Activated CD4-positive, alpha-beta memory T cell treated with anti-CD3 and anti-CD28 coated beads, Interleukin-2, amount 10 ng/mL, durations not matched to agents 7 days and 5 days (primary cell): ENCODE measurements at places on chromosomes 1 and 21. TPM values are rescaled to one million over a fixed set of nuclear protein-coding genes. Genes with fewer than 3 reads are reported as not detected.
A peak's percentile ranks its signal among the peaks of the same experiment; 100 is the strongest.

DNA sequence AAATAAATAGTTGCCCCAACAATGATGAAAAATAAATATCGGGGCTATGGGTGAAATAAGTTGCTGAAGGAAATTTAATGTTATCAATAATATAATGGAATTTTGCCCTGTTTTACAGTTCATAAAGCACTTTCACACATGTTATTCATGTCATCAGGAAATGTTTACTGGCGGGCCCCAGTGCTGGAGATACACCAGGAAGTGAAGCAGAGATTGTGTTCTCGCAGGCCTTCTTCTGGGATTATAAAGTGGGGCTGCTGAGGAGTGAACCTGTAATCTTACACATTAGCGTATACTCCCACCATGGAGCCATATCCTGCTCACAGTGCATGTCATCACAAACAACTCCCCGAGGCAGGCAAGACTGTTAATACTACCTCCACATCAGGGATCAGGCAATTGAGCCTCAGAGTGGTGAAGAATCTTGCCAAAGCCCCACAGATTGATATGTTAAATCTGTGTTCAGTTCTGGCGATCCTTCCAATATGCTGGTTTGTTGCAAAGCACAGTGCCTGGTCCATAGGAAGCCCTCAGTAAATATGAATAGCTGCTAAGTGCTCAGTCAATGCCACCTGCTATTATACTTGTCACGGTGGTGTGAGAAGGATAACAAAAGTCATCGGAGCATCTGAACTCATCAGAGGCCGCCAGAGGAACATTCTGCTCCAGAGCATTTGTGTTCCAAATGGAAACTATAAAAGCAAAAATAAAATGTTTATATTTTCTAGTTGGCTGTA, 104.4 kb upstream of the UBE2U start:
- DNase-seq: no peak

- no peak for DNase-seq
Observed at GRCh38 chr1:13892671-13893325, 192.8 kb downstream of the PRDM2 start.

DNA sequence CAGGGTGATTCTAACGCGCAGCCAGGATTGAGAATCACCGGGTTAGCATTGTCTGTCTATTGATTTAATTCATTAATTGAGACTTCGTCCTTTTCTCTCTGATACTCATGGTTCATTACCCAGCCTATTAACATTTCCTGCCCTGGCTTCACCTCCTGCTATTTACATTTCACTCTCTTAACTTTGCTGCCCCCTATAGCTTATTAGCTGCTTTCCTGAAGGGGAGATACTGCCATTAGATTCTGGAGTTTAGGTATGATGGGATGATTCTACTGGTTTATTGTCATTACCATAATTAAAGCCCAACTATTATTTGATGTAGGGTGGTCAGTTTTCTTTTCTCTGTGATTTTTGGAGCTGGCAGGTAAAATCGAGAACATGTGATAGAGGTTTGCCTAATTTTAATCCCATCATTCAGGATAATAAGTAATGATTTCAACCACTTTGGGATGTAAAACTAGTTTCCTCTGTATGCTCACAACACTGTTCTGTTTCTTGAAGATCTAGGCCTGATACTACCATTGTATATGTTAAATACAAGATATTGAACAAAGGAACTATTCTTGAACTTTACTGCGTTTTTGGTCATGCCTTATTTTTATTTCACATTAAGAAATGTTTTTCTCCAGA, 6.4 kb downstream of the PPP2R5A start:
- no peak for DNase-seq

DNA sequence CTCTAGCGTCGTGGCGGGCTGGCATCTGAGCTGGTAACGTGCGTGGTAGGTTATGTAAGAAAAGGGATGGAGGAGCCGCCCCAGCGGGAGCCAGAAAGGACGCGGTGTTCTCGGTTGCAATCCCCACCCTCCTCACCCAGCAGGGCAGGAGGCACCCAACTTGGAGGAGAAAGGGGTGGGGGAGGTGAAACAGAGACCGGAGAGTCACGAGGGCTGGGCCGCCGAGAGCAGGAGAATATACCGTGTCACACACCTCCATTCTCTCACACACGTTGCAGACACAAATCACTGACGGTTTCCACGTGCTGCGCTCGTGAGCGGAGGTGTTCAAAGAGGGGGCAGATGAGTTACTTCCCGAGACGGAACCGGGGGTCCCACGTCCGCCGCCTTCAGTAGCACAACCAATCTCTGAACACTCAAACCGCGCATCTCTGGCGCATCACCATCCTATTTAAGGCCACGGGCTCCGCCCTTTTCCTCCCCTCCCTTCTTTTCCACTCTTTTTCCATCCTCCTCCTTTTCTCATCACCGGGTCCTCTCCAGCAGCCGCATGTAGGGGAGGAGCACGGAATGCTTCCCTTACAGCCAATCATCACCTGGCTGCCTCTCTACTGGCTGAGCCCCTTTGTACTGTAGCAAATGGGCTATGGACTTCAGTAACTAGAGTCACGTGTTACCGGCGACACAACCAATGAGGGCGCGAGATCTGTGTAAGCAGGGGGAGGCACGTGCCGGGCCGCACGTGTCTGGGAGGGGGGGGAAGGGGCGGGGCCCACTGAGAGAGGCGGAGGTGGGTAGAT, at the start of gene CIART:
CIART (plus strand) TSS at position 797 of the 800 bp plus-strand sequence. CDS start 714 bp downstream, outside the sequence.
- peak; percentile 80 for DNase-seq

- DNase-seq: no peak
Observed at GRCh38 chr1:41627491-41628280, 143.2 kb upstream of the EDN2 start.

DNA sequence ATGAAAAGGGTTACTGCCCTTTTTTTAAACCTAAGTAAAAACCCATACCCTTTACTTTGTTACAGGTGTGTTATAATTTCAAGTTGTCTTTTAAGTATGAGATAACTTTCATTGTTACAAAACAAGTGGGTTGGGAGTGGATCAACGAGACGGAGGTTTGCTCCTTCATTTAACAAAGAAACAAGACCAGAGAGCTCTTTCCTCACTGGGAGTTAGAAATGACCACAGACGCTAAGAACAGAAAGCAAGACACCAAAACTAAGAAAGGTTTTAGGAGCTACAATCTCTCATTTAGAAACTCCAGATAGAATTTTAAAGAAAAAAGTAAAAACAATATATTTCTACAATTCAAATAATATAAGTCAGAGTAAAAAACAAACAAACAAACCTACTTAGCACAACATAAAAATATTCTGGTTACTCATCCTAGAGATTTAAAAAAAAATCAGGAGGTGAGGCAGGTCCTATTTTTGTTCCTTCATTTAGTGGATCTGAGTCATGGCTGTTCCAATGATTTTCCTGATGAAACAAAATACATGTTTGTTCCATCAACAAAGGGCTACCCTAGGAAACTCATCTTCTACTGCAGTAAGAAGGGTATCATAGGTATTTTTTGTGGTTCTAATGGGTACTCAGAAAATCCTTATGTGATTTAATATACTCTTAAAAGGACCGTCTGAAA, 33.0 kb downstream of the APP start:
- no peak for DNase-seq

- DNase-seq: no peak
Observed at GRCh38 chr1:24438423-24438901, 22.9 kb downstream of the NIPAL3 start.

GRCh38 chr1:232578651-232579195, 51.2 kb downstream of the SIPA1L2 start:
- DNase-seq: no peak

DNA sequence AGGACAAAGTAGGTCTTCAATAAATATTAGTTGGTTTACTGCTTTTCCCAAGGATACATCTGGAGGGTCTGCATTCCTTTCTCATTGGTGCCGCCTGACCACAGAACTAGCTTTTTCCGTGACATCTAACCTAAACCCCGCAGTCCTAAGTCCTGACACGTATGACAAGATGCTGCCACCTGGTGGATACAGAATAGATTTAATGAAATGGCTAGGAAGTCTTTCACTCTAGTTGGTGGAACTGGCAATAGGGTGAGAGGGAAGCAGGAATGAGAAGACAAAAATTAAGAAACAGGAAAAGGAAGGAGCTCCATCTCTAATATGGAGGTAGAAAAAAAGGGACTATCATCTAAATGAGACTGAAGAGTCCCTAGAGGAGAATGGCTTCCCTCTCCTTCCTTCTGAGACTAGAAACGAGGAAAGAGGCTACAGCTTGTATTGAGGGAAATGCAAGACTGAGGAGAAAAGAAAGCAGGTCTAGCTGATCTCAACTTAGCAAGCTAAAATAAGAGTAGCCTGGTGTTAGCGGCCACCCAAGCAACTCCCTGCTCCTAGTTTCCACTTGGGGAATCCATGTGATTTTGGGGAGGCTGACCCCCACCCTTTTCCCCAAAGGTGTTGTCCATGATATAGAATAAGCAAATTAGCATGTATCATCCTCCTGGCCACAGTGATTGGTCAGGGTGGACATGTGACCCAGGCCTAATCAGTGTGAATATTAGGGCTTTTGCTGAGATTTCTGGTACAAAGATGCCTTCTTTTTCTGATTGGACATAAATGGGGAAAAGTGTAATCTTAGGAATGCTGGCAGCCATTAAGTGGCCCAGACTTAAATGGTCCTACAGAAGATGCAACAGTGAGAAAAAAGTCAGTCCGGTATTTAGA, 5.9 kb downstream of the RFX5 start:
- DNase-seq: peak; percentile 51

- no peak for DNase-seq
Observed at GRCh38 chr1:30844631-30845030, 63.9 kb downstream of the SDC3 start.

- no peak for DNase-seq
Observed at GRCh38 chr1:15288173-15288926, 41.3 kb downstream of the FHAD1 start.

DNA sequence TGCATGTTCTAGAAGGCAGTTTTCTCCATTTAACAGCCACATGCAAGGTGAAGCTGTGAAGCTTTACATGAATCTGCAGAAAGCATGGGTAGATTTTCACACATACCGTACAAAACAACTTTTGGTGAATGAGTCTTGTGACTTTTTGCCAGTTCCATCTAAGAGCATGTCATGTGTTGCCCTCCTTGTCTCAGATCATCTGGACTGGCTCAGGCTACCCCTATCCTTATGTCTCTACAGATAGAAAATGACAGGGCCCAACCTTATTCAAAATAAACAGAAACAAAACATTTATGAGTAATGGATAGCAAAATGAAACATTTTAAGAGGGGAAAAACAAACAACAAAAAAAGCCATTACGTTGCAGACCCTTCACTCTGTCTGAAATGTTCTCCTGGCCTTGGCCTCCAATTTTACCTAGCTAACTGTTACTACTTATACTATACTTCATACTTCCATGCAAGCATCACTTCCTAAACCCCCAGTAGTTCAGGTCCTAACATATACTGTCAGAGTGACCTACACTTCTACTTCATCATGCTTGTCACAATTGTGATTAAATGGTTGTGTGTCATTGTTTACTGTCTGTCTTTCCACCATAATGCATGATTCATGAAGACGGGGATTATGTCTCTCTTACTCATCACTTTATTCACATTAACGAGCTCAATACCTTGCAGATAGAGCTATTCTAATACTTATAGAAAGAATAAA, 39.0 kb downstream of the LRRC8C start:
- no peak for DNase-seq

- no peak for DNase-seq
Observed at GRCh38 chr1:214377485-214377884, 96.5 kb downstream of the SMYD2 start.

- DNase-seq: no peak
Observed at GRCh38 chr1:231242516-231243198, 1.6 kb downstream of the GNPAT start.

GRCh38 chr1:178713259-178713658, 11.8 kb upstream of the RALGPS2 start:
- DNase-seq: no peak

- DNase-seq: no peak
Observed at GRCh38 chr1:30639881-30640452, 83.4 kb downstream of the MATN1 start.

The OR2T2 gene
- total RNA-seq: not detected

The GRIK1 gene
- total RNA-seq: not detected

The NBPF10 gene
- total RNA-seq: 2.2 TPM

The ERO1B gene
- total RNA-seq: 4.1 TPM

The MIXL1 gene
- total RNA-seq: not detected
